ENCODE measurements at places on chromosomes 1 and 21.

- DNase-seq = peak; percentile 91
Measured at GRCh38 chr1:11797525-11798216, 8.1 kb downstream of the MTHFR start.

- DNase-seq = no peak
Measured at GRCh38 chr21:17441370-17441769, 71.5 kb upstream of the CXADR start.

DNA sequence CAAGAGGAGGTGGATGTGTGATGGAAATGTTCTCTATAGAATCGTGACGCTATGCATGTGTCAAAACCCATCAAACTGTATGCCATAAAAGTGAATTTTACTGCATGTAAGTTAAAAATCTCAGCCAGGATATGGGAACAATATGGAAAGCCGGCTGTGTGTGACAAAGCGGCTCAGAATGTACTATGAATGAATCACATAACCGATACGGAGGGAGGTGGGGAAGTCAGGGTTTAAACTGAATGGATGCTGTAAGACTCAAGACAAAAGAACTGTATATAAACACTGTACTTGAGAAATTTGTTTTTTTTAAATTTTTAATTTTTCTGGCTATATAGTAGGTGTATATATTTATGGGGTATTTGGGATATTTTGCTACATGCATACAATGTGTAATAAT, 111.6 kb upstream of the PDE4B start:
- no peak for DNase-seq

- DNase-seq = no peak
Measured at GRCh38 chr1:187862506-187862905, 1033.8 kb downstream of the PLA2G4A start.

- DNase-seq = no peak
Measured at GRCh38 chr1:82690411-82690810, 889.7 kb downstream of the ADGRL2 start.

DNA sequence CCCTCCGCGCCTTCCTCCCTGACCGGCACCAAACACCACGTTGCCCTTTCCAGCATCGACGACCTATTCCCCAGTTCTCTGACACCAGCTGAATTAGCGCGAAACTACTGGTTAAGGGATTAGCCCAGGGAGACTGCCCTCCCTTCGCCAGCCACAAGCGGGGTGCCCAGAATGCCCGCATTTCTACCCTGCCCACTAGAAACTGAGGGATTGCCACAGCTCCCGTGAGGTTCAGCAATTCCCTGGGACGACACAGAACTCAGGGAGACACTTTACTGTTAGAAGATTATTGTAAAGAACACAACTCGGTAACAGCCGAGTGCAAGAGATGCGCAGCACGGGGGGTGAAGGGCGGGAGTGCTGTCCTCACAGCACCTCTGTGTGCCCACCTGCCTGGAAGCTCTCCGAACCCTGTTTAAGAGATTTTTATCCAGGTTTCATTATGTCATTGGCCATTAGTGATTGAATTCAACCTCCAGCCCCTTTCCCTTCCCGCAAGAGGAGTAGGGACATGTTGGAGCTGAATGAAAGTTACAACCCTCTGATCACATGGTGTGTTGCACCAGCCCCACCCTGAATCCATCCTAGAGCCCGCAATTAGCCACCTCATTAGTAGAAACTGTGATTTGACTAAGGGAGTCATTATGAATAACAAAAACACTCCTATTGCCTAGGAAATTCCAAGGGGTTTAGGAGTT, 15.8 kb upstream of the RIPPLY3 start:
- no peak for DNase-seq

GRCh38 chr1:115428256-115428655, 90.2 kb upstream of the NGF start:
- DNase-seq = no peak

DNA sequence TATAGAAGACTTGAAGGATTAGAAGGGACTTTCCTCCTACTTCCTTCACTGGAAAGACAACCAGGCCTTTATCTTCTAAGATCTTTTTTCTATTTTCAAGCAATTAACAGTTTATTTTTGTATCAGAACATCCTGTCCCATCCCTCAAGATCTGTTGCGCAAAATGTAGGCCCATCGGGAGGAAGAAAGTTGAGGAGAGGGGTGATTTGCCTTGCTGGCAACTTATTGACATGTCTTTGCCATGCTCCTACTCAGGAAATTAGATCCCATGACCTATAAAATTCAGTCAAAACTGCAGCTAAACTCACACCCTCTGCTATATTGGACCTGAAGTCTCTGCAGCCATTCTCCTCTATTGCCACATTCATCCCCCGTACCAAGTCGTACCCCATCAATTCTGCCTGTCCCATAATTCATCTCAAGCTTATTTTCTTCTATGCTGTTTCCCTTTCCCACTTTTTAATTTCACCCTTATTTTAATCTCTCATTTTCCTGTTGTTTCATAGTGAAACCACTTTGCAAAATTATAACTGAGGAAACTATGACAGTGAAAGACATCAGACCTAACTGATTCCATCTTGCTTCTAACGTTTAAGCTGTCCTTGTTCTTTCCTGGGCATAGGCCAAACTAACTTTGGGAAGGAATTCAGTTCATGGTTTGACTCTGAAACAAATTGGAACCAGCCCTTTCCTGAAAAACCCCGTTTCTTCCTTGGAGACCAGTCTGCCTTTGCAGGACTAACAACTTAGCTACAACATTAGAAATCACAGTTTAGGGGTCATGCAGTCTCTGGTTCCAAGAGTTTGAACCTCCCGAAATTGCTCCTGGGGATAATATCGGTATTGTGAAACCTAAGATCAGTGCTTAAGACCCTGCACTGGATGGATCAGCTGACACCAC, 195.7 kb upstream of the PTBP2 start:
- DNase-seq = no peak

DNA sequence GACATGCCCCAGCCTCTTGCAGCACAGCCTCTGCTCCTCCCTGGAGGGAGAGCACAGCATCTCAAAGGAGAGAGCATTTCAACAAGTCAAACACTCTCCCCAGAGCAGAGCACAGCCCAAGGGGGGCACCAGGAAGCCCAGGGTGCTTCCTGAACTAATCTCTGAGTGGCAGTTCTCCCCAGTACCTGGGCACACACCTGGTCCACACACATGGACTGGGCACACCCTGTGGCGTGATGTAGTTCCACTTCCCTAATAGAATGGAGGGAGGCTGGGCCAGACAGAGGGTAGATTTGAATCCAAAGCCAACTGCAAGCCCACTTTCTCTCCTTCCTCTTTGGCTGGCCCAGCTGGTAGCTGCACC, 55.5 kb downstream of the CD46 start:
- DNase-seq = no peak

GRCh38 chr1:61388566-61388965, 306.2 kb downstream of the NFIA start:
- no peak for DNase-seq

- DNase-seq = peak; percentile 32
Measured at GRCh38 chr1:212514056-212514614, 81.4 kb downstream of the NENF start.

- no peak for DNase-seq
Measured at GRCh38 chr1:175471039-175471800, 272.2 kb downstream of the TNR start.

GRCh38 chr1:159218649-159219636, 14.3 kb downstream of the ACKR1 start:
- no peak for DNase-seq

- no peak for DNase-seq
Measured at GRCh38 chr1:226610671-226611070, 62.1 kb downstream of the STUM start.

GRCh38 chr1:62689524-62689923, 1.3 kb upstream of the DOCK7 start:
- DNase-seq = no peak

DNA sequence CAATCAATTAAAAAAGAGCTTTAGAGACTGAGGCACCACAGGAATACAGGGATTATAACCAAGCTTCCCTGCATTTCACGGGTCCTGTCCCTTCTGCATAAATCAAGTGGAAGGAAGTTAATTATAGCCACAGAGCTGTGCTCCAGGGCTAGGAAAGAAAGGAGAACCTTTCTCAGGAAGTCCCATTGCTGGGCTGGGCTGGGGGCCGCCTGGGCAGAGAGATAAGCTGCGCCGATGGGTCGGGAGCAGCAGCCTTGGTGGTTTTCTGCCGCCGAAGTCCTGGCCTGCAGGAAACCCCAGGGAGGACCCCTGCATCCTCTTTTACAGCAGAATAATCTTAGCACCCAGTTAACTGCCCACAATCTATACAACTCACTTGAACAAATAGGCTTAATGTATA, 12.6 kb upstream of the CD34 start:
- no peak for DNase-seq

DNA sequence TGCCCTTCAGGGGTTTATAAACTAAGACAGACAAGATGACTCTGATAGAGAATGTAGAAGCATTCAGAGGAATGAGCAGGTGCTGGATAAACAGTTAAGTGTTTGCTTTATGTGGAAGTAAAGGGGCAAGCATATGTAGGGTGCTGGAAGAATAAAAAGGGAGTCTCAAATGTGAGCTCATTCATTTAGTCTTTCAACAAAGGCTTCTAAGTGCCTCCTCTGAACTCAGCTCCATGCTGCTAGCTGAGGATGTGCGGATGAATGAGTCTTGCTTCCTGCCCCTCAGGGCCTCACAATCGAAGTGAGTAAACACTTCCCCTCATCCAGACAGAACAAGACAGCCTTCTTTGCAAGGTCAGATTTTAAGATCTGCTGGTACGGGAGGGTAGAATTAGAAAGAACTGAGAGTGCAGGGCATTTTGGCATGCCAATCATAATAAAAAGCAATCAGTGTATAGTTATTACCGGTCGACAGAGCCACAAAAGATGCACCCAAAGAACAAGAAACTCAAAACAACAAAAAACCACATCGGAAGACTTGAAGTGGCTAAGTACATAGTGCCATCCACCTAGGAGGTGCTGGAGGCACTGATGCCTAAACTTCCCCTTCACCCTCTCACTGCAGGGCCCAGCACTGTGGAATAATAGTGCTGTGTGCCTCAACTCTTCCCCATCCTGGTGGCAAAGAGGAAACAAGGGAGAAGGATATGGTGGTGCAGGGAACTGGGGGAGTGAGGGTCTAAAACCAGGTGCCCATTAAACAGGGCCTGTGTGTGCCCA, 69.8 kb downstream of the TNR start:
- no peak for DNase-seq

DNA sequence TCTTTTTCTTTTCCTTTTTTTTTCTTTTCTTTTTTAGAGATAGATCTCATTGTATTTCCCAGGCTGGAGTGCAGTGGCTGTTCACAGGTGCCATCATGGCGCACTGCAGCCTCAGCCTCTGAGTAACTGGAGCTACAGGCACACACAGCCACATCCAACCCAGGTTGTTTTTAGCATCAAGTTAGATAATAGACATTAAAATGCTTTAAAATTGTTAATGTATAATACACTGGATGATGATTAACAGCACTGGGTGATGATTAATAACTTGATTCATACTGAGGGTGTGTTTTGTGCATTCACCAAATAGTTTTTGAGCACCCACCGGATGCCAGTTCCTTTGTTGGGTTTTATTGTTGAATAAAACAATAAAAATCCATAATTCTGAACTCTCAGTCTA, 75.2 kb downstream of the BEND5 start:
- DNase-seq = no peak

GRCh38 chr1:246959944-246960693, 28.4 kb upstream of the AHCTF1 start:
- no peak for DNase-seq

GRCh38 chr1:54583871-54584270, 35.8 kb downstream of the ACOT11 start:
- DNase-seq = no peak

- no peak for DNase-seq
Measured at GRCh38 chr1:230145953-230146476, 79.0 kb downstream of the GALNT2 start.

GRCh38 chr21:39651206-39651605, 38.5 kb downstream of the B3GALT5 start:
- no peak for DNase-seq

- no peak for DNase-seq
Measured at GRCh38 chr1:156727492-156727891, 777 bp upstream of the METTL25B start.

DNA sequence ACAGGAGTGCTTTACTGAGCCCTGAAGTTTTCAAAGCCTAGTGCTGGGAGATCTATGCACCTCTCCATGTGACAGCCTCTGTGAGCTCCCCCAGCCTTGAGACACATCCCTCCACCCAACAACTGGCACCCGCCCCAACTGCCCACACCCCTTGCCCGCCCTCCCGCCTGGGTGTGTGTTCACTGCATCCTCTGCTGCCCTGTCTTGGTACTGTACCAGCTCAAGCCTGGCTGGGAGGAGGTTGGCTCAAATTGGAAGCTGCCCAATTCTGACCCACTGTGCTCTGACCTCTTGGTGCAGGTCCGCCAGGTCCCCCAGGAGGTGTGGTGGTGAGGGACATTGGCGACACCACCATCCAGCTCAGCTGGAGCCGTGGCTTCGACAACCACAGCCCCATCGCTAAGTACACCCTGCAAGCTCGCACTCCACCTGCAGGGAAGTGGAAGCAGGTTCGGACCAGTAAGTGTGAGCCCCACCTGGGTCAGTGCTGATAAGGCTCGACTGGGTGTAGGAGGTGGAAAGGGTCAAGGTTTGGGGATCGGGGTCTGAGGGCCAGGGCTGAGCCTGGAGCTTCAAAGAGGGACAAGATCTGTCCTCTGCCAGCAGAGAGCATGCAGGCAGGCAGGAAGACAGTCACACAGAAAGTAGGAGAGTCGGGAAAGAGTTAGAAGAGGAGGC, 18.0 kb downstream of the TMEM81 start:
- peak; percentile 63 for DNase-seq

DNA sequence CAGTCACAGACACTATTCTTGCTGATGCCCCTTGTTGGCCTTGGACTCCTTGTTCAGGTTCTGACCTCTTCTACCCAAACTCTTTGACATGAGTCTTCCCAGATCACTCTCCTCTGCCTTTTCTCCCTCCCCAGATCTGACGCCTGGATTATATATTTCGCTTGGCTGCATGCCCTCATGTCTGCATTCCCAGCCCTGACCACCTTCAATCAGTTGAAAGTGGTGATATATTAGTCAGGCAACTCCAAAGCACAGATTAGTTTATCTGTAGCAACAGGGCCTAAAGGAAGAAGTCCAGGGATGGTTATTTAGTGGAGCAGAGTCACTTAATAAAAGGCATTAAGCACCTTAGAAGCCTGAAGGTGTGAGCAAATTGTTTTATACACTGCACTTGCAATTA, 110.0 kb upstream of the GUCA2B start:
- DNase-seq = no peak

DNA sequence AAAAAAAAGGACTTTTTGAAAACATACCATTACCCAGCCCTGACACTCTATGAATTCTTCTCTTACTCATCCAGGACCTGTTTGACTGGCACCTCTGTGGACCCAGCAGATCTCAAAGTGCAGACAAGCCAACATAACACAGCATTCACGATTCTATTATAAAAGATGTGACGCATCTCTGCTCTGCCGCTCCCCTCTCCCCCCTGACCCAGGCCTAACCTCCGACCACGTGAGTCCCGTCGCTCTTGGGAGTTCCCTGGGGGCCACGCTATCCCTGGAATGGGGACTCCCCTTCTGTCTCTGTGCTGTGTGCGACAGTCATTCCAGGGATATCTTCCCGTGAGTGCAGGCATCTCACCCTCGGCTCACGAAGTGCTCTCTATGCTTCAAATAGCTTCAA, 21.1 kb downstream of the LRRC38 start:
- DNase-seq = no peak

All from adrenal gland (tissue), 19 donors.